ENCODE measurements at places on chromosomes 3 and 15. TPM values are rescaled to one million over a fixed set of nuclear protein-coding genes. Genes with fewer than 3 reads are reported as not detected.

The SLC51B gene
- total RNA-seq, result not detected

The CCR8 gene
- total RNA-seq, result 7.9 TPM

The SPATA12 gene
- not detected for total RNA-seq

The TEX9 gene
- 0.78 TPM for total RNA-seq

The DPPA2 gene
- total RNA-seq, result not detected

The BNC1 gene
- total RNA-seq, result not detected

The OR5H15 gene
- total RNA-seq, result not detected

The CCDC54 gene
- not detected for total RNA-seq

The PLA2G4B gene
- total RNA-seq, result 6.8 TPM

The SLC6A20 gene
- total RNA-seq, result not detected

The MUC4 gene
- 0.15 TPM for total RNA-seq

The CLDN16 gene
- total RNA-seq, result not detected

The SLCO2A1 gene
- not detected for total RNA-seq

The EFCAB12 gene
- total RNA-seq, result 0.65 TPM

The GRK7 gene
- not detected for total RNA-seq

The TNFAIP8L3 gene
- total RNA-seq, result 0.13 TPM
